ENCODE measurements at places on chromosomes 6 and 20.

- no peak for DNase-seq
Observed at GRCh38 chr6:69391106-69391505, 405.7 kb downstream of the LMBRD1 start.

GRCh38 chr6:44456070-44456965, 68.8 kb downstream of the CDC5L start:
- DNase-seq, result peak; percentile 29

GRCh38 chr20:61845233-61845671, 220.4 kb downstream of the TAF4 start:
- DNase-seq, result no peak

DNA sequence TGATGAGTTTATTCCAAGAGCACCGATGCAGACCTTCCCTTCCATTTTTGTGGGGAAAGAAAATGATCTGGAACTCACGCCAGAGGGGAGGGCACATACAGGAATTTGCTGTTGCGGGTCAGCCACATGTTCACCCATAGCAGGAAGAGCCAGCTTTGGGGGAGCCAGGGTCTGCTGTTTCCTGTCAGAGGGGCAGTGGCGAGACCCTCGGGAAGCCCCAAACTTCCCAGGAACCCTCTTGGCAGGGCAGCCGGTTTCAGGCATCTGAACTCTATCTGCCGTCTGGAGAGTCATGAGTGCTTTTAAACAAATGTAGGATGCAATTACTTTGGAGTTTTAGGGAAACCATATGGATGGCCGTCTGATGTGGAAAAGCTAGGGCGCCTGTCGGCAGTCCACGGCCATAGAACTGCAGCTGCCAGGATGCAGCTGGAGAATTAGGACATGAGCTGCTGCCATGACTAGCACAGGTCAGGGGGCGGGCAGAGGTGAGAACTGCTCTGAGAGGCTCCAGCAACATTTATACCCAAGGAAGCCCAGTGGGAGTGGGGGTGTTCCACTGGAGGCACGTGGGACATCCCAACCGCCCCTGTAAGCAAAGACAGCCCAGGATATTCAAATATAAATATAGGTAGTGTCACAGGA, 14.8 kb upstream of the SERPINB9 start:
- no peak for DNase-seq

DNA sequence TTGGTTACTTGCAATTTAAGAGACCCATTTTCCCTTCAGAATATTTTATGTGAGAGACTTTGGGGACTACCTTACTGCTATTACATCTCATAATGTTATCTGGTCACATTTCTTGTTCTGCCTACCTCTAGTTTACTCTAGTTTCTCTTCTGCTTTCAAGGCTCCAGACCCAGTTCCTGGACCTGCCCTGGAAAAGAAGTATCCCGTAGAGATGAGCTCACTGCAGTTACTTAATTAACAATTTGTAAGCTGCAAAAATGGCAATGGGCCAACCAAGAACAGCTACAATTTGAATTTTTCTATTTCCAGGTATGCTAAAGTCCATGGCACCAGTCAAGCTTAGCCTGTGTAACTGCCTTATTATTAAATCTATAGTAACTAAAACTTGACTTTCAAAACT, 25.0 kb downstream of the TAB2 start:
- DNase-seq, result no peak

- no peak for DNase-seq
Observed at GRCh38 chr6:9831783-9832182, 583.1 kb downstream of the TFAP2A start.

GRCh38 chr6:132505158-132505557, 7.8 kb downstream of the STX7 start:
- DNase-seq, result no peak

DNA sequence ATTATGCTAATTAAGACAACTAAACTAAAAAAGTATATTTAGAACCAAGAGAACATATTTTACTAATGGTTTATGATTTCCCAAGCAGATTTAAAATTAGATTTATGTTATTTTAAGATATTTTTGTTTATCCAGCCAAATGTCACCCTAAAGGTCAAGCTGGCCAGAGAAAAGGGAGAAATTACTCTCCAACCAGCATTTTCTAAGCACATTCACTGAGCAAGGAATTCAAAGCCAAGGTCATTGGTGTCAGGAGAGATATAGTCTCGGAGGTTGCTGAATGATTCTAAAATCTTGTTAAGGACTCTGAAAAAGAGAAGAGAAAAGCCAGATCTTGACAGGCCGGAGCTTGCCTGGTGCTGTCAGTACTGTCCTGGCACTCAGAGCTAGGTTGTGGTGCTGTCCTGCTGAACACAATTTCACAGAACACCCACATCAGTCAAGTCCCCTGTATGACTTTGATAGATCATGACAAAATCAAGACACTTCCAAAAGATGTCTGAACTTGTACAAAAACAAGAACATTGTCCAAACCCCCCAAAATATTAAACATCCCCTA, 222.3 kb upstream of the SMLR1 start:
- no peak for DNase-seq

DNA sequence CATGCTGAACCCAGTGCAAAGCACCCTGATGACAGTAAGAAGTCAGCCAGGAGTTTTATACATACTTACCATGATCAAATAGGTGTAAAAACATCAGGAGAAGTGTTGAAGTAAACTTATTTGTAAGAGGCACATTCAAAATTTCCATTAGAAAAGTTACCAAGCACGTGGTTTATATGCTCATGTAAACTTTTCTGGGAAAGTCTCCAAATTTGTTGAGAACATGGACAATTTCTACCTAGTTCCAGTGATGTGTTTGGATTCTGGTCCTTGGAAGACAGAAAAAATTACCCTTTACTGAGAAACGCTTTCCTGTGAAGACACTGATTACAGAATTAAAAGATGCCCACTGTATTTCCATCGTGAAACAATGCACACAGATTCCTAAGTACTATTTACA, 288.9 kb upstream of the CDH4 start:
- DNase-seq, result no peak

GRCh38 chr6:129679758-129680157, 30.2 kb downstream of the ARHGAP18 start:
- DNase-seq, result no peak

GRCh38 chr20:11894062-11894461, 23.6 kb upstream of the BTBD3 start:
- DNase-seq, result no peak

- no peak for DNase-seq
Observed at GRCh38 chr6:37761554-37762271, 57.8 kb upstream of the ZFAND3 start.

DNA sequence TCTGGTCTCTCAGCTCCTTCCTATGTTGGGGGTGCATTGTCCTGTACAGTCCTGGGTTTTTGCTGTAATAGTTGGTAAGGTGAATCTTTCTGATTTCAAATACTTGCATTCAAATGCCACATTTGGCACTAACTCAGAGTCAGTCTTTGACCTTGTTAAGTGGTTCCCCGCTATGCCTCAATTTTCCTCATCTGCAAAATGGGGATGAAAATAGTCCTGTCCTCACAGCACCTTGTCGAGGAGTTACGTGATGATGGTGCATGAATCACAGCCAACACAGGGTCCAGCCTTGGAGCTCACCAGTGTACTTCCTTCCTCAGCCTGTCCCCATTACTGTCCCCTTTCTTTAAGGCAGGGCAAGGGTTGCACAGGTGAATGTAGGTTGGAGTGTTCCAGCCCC, 1.1 kb downstream of the WFDC5 start:
- DNase-seq, result no peak

GRCh38 chr20:36777167-36777566, 3.6 kb upstream of the DSN1 start:
- no peak for DNase-seq

DNA sequence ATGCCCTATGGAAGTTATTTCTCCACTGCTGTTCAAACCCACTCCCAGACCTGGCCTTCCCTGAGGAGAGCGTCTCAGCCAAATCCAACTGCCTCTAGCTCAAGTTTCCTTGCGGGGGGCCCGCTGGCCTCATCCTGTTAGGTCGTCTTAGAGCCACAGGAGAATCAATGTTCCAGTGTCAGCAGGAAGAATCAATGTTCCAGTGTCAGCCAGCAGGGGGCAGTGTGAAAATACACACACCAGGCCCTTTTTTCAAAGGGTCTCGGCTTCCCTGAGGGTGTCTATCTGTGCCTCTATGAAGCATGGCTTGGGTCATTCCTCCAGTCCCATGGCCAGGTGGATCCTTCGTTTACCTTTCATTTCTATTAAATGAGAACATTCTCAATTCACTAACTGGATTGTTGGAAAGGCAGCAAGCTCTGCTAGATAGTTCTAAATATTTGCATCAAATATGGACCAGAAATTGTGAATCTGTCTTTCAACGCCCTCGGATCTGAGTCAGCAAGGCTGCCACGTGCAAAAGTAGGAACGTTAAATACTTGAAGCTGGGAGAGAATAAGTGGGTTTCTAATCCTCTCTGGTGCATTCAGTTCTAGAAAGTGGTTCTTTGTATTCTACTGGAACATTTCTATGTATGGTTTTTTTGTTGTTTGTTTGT, 19.2 kb downstream of the PRND start:
- DNase-seq, result peak; percentile 69

DNA sequence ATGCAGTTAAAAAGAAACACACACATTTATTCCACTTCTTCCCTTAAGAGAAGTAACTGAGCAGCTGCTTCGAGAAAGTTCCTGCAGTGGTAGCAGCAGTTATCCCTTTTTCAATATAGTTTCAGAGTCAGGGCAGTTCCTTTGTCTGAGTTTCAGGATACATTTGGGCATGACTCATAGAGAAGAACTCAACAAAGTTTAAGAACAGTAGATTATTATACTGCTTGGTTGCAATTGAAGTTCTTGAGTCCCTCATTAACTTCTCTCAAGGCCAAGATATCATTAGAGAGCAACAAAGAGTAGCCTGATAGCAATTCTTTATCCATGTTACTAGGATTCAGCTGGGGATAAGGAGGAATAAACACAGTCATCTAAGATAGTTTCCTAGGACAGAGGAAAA, 54.4 kb downstream of the TPD52L1 start:
- DNase-seq, result no peak

- DNase-seq, result no peak
Observed at GRCh38 chr6:3384241-3385143, 72.4 kb downstream of the SLC22A23 start.

DNA sequence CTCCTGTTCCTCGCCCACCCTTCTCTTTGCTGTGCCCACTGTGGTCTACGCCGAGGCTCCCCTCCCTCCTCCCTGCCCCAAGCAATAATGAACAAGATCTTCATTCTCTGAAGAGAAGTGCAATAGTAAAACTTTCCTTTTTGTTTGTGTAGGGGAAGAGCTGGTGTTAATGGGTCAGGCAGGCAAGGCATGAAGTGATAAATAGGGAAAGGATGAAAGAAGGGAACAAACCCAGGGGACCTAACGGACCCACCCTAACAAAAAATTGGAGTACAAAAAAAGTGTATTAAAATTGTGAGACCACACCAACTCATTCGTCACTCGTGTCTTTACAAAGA, 66.9 kb downstream of the ZBTB2 start:
- DNase-seq, result no peak

- no peak for DNase-seq
Observed at GRCh38 chr6:53959717-53960116, 151.5 kb upstream of the MLIP start.

- no peak for DNase-seq
Observed at GRCh38 chr20:59214606-59215547, 51.3 kb downstream of the ZNF831 start.

DNA sequence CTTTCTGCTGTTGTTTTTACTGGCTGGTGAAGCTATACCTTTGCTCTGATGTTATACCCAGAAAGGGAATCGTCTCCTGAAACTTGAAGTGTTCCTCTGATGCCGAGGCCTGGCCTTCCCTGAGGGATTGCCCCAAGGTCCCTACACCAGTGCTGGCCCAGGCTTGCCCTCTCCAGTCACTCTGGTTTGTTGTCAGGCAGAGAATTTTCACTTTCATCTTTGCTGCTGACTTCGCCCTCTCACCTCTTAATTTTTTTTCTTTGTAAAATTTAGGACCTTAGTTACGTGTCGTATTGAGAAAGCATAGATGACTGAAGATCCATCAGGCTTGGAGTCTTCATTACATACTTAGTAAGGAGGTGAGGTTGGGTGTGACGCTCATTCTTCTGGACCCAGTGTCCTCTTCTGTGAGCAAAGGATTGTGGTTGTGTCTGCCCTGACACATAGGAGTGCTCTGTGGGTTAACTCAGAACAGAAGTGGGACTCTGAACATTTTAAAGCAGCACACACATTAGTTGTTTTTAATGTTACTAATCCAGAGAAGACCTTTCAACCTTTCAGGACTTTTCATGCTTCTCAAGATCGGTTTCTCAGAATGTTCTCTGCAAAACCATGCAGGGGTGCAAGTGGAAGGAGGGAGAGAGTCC, 45.4 kb downstream of the TULP4 start:
- DNase-seq, result no peak

- DNase-seq, result no peak
Observed at GRCh38 chr6:19665613-19665909, 171.6 kb upstream of the ID4 start.

GRCh38 chr6:134642279-134642678, 307.6 kb downstream of the ALDH8A1 start:
- no peak for DNase-seq

DNA sequence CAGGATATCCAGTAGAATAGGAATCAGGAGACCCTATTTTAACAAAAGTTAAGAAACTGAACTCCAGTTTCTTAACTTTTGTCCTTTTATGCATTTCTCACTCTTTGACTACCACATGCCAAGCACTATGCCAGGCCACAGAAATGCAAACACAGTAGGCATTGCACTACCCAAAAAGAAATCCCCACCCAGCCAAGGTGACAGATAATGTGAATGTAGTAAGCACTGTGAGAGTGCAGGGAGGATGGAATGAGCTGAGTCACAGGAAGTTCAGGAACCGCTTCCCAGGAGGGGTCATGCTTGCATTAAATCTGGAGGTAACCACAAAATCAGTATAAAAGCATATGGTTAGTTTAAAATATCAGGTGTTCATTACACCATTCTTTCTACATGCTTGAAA, 20.1 kb upstream of the FAM83C start:
- DNase-seq, result no peak

- peak; percentile 15 for DNase-seq
Observed at GRCh38 chr6:45830441-45831139, 185.1 kb downstream of the CLIC5 start.

GRCh38 chr20:15556869-15557268, 1016.4 kb downstream of the KIF16B start:
- no peak for DNase-seq

GRCh38 chr20:3223651-3223993, 14.3 kb downstream of the ITPA start:
- no peak for DNase-seq

GRCh38 chr6:37647765-37648085, 50.0 kb downstream of the MDGA1 start:
- no peak for DNase-seq

GRCh38 chr20:46551522-46552381, 1.3 kb upstream of the OCSTAMP start:
- no peak for DNase-seq
